NCI-H1092 (cell line): ENCODE measurements at places on chromosomes 2 and 18.

DNA sequence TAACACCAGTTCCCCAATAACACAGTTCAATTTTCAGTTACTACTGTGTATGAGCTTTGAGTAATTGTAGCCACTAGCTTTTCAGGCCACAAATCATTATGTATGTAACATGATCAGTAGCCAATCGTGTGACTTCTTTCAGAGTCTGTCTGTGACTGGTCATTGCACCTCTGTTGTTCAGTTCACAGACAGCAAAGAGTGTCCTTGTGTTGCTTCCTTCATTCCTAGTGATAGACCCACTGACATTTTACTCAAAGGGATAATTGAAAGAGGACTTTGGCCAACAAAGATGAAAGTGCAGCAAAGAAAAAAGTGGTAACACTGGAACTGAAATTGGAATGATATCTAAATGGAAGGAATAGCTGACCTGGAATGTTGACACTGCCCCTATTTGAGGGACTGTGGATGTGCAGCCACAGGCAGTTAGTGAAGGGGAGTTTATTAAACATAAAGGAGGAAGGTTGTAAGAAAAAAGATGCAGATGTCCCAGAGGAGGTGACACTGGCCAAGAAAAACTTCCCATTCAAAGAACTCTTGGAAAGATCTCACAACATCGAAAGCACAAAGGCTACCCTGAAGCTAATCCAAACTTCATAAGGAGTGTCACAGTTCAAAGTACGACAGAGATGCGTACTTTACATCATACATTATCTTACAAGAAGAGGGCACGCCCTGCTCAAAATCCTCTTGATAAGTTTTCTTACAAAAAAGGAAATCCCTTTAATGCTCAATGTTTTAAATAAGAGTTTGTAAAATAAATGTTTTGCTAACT lies 19.3 kb downstream of the TTC39C start:
- DNase-seq, result no peak

GRCh38 chr18:43876748-43877147 lies 599.5 kb upstream of the SYT4 start:
- DNase-seq, result no peak

DNA sequence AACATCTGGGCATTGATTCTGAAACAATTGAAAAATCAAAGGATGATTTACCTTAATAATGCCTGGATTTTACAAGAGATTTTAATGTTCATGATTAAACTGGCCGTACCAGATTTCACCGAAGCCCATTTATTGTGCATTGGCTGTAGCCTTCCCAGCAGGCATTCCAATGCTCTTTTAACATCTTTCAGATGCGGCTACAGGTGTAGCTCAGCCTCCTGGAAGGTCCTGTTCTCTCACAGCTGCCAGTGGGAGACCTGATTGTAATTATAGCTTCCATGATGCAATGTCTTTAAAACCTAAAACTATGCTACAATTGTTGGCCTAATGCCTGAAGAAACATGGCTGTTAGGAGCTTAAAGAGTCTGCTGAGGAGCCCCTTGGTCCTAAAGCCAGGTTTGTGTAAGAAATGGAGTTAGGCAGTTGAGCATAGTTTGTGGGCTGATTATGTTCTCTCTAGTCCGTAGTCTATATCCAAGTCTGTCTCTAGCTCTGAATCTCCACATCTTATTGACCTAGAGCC lies 147.4 kb downstream of the CERS6 start:
- no peak for DNase-seq

DNA sequence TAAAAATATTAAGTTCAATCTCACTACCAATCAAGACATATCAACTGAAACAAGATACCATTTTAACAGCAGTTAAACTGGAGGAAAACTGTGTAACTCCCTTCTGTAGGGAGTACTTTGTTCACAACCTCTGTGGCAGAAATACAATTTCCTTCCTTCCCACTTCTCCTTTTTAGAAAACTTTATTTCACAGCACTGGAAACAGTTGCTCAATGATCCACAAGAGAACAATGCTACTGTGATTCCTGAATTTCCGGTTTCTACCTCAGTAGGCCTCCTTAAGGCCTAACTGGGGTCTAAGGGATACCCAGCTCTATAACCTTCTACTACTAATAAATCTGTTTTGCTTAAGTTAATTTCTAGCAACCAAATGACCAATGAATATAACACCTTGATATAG lies 14.1 kb downstream of the TLK1 start:
- DNase-seq, result no peak

GRCh38 chr18:28357766-28358401 lies 181.0 kb upstream of the CDH2 start:
- no peak for DNase-seq

GRCh38 chr18:10131081-10131459 lies 217.3 kb downstream of the VAPA start:
- no peak for DNase-seq

- DNase-seq, result no peak
Measured at GRCh38 chr2:45055162-45055605, 45.9 kb upstream of the SIX2 start.

DNA sequence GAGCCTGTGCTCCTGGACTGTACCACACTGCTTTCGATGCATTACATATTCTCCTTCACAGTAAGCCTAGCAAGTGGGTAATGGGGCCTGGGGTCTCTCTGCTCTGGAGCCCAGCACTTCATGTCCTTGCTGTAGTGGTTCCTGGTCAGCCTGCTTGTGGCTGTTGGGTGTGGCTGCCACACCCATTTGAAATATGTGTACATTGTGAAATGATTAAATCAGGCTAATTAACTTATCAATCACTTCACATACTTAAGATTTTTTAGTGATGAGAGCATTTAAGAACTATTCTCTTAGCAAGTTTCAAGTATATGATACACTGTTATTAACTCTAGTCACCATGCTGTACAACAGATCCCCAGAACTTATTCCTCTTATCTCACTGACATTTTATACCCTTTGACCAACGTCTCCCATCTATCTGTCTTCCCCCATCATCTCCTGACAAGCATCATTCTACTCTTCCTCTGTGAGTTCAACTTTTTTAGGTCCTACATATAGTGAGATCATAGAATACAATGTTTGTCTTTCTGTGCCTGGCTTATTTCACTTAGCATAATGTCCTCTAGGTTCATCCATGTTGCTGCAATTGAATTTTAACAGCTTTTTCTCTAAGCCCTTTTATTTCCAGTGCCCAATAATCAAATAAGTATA lies 92.1 kb downstream of the LYPD6 start:
- no peak for DNase-seq

DNA sequence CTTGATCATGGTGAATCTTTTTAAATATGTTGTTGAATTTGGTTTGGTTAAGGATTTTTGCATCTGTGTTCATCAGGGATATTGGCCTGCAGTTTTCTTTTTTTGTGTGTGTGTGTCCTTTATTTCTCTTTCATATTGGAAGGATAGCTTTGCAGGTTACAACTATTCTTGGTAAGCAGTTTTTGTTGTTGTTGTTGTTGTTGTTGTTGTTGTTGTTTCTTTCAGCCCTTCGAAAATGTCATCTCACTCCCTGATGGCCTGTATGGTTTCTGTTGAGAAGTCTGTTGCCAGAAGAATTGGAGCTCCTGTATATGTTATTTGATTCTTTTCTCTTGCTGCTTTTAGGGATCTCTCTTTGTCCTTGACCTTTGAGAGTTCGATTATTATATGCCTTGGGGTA lies 74.8 kb downstream of the SEMA4F start:
- DNase-seq, result no peak

- DNase-seq, result no peak
Measured at GRCh38 chr2:230749111-230749510, 36.5 kb downstream of the CAB39 start.
